NCI-H187 treated with DMSO at 0.1 percent for 48 hours (cell line): ENCODE measurements at places on chromosomes 7 and 10.

GRCh38 chr10:104485632-104486031 lies 132.0 kb downstream of the CFAP58 start:
- no peak for DNase-seq

- no peak for DNase-seq
Measured at GRCh38 chr10:27660268-27660667, 85.4 kb downstream of the MKX start.

DNA sequence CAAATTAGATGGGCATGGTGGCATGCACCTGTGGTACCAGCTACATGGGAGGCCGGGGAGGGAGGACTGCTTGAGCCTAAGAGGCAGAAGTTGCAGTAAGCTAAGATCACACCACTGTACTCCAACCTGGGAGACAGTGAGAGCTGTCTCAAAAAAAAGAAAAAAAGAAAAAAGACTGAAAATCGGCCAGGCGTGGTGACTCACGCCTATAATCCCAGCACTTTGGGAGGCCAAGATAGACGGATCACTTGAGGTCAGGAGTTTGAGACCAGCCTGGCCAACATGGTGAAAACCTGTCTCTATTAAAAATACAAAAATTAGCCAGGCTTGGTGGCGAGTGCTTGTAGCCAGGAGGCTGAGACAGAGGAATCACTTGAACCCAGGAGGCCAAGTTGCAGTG lies 11.9 kb downstream of the RNF216 start:
- no peak for DNase-seq

GRCh38 chr7:29771081-29771816 lies 35.1 kb upstream of the WIPF3 start:
- peak; percentile 49 for DNase-seq

GRCh38 chr7:44693641-44694313 lies 54.9 kb upstream of the ZMIZ2 start:
- DNase-seq: no peak

DNA sequence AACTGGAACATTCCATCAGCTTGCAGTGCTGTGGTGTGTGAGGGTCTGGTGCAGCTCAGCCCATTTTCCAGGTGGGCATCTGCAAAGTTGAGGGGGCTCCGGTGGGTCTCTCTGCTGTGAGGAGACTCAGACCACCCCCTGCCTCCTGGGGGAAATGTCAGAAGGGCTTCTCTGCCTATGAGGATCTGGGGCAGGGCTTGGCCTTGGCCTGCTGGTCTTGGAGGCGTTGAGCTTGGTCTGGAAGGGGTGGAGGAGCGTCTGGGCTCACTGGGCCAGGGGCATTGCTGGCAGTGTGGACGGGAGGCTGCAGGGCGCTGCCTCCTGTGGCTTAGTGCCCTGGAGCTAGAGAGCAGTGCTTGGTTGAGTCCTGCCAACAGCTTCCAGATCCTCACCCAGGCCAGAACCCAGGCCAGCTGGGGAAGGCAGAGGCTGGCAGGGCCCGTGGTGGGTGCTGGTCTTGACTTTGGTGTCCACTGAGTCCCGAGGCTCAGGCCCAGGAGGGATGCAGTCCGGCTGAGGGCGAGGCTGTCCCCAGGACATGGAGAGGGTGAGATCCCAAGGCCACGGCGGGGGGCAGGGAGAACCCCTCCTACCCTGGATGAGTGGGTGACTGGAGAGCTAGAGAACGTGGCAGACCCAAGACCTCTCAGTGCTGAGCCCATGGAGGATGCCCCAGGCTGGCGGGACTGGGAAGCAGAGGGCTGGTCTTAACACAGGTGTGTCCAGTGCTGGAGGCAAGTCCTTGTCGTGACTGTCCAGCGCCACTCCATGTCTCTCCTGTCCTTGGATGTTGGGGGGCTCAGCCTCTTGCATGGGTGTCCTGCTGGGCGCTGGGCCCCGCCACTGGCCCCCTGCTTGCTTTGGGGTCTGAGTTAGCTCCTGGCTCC lies 2.8 kb downstream of the SPRN start:
- DNase-seq: no peak

GRCh38 chr10:1544929-1545328 lies 192.4 kb downstream of the ADARB2 start:
- DNase-seq: peak; percentile 38

DNA sequence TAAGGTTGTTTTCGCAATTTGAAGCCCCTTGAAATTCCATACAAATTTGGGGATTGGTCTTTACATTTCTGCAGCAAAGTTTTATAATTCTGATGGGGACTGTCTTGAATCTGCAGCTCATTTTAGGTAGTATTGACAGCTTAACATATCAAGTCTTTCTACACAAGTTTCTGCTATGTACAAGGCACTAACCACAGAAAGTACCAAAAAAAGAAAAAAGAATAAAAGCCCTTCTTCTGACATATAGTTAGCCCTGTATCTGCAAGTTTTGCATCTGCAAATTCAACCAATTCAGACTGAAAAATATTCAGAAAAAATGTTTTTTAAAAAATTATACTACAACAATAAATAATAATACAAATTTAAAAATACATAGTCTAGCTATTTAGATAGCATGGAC lies 15.3 kb downstream of the POT1 start:
- DNase-seq: no peak

- DNase-seq: no peak
Measured at GRCh38 chr10:79244841-79245504, 102.3 kb upstream of the PPIF start.

GRCh38 chr7:50821457-50822008 lies 38.8 kb upstream of the GRB10 start:
- no peak for DNase-seq

- DNase-seq: no peak
Measured at GRCh38 chr10:100824886-100825285, 79.5 kb downstream of the PAX2 start.

GRCh38 chr7:19144661-19145433 lies at the start of gene FERD3L:
TSS of gene FERD3L (minus strand) at chr7:19145421. CDS start at chr7:19145362, 59 bp downstream.
- DNase-seq: no peak

- no peak for DNase-seq
Measured at GRCh38 chr7:30276203-30276900, 8.0 kb upstream of the ZNRF2 start.

DNA sequence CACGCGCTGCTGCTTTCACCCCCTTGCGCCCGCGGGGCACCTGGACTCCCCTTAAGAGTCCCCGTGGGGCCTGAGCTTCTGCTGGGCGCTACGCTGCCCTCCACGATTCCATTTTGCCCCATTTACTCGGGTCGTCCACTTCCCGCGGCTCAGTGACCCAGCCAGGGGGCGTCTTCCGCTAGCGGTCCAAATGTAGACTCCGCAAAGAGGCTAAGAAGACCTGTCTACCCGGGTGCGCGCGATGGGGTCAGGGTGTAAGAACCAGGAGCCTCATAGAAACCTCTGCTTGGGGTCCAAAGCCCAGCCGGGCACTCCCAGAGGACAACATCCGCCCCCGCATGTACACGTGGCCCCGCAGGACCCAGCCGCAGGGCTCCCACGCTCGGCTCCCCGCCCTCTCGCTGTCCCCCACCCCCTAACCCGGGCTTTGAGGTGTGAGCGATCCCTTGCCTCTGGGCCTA lies 5.2 kb upstream of the HMX2 start:
- DNase-seq: no peak

- no peak for DNase-seq
Measured at GRCh38 chr10:132847416-132847777, 61.5 kb upstream of the NKX6-2 start.

DNA sequence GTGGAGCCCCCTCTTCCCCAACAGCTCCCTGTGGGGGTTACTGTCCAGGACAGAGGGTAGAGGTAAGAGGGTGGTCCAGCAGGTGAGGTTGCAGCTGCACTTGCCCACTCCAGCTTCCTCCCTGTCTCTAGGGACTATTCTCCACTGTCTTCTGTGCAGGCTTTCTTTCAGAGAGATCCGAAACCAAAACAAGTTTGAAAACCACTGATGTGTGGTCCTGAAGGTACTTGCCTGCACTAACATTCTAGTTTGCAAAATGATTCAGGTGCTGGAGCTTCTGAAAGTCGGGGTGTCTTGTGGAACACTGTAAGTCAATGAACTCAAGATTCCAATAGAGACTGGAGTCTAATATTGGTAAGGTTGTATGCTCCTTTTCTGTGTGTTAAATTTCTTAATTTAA lies 63.1 kb downstream of the BLNK start:
- no peak for DNase-seq
